ENCODE measurements at places on chromosomes 11 and 22. TPM values are rescaled to one million over a fixed set of nuclear protein-coding genes. Genes with fewer than 3 reads are reported as not detected.

DNA sequence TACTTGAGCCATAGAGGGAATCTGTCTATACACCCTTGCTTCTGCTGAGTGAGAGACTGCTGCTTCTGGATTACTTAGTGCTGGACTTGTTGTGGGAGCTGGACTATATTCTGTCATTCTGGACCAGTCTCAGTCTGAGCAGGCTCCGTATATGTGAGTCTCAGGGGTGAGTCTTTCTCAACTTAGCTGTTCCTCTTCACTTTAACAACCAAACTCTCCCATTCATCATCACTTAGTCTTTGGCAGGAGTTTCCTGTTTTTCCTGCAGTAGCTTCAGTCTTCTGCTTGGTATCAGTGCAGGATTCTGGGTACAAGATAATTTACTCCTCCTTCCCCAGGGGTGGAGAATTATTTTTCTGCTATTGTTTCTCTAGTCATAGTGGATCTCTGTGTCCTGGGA is 779.5 kb downstream of the METTL15 start:
- no peak for DNase-seq

DNA sequence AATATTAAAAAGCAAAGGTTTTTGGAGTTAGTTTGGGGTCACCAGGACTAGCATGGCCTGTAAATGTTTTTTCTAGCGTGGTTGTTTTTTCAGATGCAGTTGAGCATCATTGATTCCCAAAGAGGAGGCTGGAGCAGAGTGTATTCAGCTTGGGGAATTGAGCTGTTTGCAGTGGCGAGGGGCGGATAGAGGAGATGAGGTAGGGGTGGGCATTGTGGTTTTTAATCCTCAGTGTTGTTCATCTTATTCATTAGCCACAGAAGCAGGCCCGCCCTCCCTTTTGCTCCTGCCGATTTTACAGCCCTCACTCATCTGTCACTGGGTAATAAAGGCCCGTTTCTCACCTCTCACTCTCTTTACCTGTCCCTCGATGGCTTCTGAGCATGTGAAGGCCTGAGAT is 51.4 kb downstream of the NF2 start:
- DNase-seq, result no peak

The C11orf68 gene
- 32.8 TPM for total RNA-seq

The ADAMTS15 gene
- 2.5 TPM for total RNA-seq
